ENCODE measurements at places on chromosomes 11 and 22.

- DNase-seq, result no peak
These were observed 2.4 kb downstream of the PGR start for GRCh38 chr11:101127197-101127698.

- no peak for DNase-seq
These were observed 109.6 kb downstream of the TRIM29 start for GRCh38 chr11:120028181-120028896.

DNA sequence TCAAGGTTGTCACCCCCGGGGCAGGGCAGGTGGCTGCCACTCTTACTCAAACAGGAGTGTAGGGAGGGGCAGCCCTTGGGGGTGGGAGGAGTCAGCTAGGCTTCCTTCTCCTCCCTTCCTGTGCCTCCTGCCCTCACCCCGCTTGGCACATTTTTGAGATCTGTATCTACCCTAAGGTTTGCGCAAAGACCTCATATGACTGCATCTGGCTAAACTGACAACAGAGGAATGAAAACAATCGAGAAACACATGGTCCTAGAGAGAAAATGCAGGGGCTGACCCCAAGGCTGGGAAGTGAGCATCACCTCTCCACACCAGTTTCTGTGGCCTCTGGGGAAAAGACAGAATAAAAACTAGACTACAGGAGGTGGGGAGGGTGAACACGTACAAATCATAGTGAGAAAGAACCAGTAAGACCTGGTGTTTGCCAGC is 28.1 kb downstream of the IGSF9B start:
- peak; percentile 44 for DNase-seq

DNA sequence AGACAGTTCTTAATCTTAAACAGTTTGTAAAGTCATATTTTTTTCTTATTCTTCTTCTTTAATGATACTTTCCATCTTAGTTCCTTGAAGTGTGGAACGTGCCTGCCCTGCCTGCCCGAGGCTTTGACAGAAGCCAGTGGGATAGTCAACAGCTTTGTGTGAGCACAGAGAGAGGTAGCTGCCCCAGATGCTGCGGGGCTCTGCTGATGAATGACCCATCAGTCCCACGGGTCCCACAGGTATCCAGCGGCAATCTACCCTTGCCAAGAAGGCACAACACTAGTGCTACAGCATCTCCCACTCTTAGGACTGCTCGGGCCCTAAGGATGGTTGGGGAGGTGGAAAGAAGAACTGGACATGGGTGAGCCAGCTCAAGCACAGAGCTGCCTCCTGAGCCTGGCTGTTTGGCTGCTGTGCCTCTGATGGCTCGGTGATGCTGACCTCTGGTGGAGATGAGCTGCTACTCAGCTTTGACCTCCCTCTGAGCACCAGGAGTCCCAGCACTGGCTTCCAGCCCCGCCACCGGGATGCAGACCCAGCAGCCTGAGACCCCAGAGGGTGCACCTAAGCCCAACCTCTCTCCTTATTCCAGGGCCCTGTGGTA is 11.8 kb upstream of the APLNR start:
- no peak for DNase-seq

DNA sequence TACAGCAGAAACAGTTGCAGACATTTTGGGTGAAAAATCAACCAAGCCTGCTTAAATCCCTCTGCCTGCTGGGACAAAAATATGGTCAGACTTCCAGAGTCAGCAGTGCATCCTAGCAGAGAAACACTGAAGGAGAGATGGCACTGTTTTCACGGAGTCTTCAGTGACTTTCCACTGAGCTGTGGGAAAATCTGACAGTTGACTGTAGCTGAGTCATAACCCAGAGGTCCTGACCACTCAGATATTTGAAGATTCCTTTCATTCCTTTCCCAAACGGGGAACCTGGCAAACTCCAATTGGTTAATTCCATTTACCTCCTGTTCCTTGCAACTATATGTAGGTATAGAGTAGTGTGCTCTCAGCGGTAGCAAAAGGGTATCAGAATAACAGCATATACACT is 20.9 kb upstream of the UPB1 start:
- no peak for DNase-seq

- no peak for DNase-seq
These were observed 86.7 kb downstream of the APOL5 start for GRCh38 chr22:35804421-35804820.

- DNase-seq, result no peak
These were observed 193 bp upstream of the MALAT1 start for GRCh38 chr11:65498727-65498976.

GRCh38 chr11:995752-996420 is 40.6 kb downstream of the MUC6 start:
- DNase-seq, result no peak

DNA sequence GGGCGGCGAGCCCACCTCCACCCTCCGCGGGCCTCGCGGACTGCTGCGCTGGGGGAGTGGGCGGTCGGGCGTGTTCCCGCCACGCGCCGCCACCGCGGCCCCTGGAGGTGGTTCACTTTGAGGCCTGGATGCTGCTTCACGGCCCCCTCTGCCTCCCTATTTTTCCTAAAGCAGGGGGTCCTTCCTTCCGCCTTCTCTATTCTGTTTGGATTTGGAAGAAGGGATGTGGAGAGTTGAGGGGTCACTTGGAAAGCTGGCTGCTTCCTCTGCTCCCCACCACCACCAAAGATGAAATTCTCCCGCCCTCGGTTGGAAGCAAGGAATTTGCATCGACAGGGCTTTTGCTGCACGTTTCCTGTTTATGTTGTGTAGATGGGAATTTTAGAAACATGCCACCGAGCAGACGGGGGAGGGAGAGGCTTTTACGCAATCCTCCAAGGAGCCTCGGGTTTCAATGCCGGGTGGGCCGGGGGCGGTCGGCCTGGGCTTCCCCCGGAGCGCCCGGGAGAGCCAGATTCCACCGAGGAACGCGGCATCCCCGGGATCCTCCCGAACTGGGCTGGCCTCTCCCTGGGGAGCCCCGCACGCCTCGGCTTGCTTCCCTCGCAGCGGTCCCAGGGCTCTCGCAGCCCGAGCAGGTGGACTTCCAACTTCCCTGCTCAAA is 403 bp upstream of the SBF2 start:
- DNase-seq, result no peak

- no peak for DNase-seq
These were observed 1.1 kb downstream of the OR5A2 start for GRCh38 chr11:59425131-59425530.

DNA sequence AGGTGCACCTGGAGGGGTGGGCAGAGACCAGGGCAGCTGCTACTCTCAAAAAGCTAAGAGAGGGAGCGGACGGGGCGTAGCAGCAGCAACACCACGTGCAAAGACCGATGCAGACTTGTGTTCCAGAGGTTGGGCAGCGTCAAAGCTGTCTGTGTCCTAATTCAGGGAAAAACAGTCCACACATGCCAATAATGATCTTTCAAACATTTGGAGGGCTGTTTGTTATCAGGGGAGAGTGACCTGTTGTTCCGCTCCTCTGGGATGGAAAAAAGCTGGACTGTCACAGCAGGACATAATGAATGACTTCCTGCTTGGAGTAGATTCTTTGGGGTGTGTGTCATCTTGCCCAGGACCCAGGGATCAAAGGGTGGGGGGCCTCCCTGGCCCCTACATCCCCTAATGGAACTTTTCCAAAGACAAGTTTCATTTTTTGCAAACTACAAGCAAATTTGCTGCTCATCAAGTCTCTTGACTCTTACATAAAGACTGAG is 6.2 kb upstream of the FBLN1 start:
- DNase-seq, result no peak

DNA sequence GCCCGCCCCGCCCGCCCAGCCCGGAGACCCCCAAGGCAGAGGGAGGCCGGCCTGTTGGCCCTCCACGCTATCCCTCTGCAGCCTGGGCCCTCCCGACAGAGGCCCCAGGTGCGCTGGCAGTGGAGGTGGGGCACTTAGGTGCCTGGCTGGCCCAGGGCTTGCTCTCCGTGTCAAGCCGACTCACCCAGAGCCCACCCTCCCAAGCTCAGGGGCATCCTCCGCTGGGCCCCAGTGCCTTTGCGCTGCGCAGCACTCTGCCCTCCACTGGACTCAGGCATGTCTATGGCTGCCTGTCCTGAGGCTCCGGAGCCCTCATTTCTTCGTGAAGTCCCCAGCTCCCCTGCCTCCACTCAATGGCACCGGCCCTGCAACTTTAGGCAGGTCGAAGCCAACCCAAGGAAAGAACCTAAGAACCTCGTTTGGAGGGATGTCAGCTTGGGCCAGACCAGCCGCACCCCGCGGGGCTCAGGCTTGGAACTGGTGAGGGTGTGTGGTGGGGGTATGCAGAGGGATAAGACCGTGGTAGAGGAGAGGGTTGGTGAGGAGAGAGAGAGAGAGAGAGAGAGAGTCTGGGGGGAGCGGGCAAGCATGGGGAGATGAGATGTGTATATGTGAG is 6.1 kb downstream of the SMIM45 start:
- DNase-seq, result no peak

GRCh38 chr11:2943711-2944118 is 14.5 kb upstream of the PHLDA2 start:
- no peak for DNase-seq

- DNase-seq, result no peak
These were observed 8.8 kb upstream of the WNT11 start for GRCh38 chr11:76214968-76215548.

GRCh38 chr11:47186076-47186699 is at the start of gene PACSIN3:
Gene PACSIN3, minus strand, starts transcription at chr11:47186434. Its CDS starts 3,707 bp downstream, at chr11:47182727.
- DNase-seq, result no peak

- no peak for DNase-seq
These were observed 199.7 kb downstream of the NAV2 start for GRCh38 chr11:19912115-19912957.

DNA sequence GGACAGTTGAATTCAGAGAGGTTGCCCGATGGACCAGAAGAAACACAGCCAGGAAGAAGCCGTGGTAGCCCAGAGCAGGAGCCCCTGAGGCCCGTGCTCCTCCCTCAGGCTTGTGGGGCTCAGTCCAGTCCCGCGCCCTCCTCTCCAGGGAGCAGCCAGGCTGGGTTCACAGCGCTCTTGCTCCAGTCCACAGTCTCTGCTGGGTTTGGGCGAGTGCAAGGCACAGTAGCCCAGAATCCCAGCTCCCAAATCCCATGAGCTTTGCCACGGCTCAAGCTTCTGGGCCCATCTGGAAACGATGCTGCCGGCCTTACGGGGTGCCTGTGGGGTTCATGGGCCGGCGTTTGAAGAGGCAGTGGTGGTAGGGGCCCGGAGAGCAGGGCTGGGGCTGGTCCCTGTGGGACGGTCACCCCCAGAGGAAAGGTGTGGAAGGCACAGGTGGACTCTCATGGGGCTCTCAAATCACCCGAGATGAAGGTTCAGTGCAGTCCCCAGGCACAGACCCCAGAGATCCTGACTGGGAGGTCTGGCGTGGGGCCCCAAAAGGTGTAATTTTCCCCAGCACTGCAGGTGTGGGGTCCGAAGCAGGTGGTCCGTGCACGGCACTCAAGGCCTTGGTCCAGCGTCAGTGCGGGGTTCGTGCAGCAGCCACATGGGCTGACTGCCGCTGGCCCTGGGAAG is 30.6 kb upstream of the ATXN10 start:
- no peak for DNase-seq

GRCh38 chr11:13242564-13242963 is 35.0 kb upstream of the BMAL1 start:
- no peak for DNase-seq
